Stimulated activated effector memory CD8-positive, alpha-beta T cell treated with anti-CD3 and anti-CD28 coated beads, Interleukin-12 subunit alpha, Interleukin-12 subunit beta, amount 100 ng/mL, for 72 hours (primary cell): ENCODE measurements at places on chromosomes 2 and 18.

DNA sequence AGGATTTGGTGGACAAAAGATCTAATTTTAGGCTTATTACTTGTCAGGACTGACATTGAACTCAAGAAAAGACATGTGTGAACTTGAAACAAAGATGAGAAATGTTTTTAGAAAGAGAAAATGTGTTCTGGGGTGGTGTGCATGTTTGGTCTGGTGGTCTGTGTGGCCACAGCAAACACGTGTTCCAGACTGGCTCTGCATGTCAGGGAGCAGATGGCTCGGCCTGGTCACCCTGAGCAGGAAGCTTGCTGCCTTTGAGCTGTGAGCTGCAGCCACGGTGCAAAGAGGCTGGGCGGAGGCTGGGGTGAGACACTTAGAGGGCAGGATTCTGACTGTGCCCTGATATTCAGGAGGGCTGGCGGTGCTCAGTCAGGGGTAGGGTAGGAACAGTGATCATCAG is 186.1 kb downstream of the CTIF start:
- DNase-seq, result no peak

GRCh38 chr2:201466050-201466675 is 14.6 kb downstream of the STRADB start:
- no peak for DNase-seq

DNA sequence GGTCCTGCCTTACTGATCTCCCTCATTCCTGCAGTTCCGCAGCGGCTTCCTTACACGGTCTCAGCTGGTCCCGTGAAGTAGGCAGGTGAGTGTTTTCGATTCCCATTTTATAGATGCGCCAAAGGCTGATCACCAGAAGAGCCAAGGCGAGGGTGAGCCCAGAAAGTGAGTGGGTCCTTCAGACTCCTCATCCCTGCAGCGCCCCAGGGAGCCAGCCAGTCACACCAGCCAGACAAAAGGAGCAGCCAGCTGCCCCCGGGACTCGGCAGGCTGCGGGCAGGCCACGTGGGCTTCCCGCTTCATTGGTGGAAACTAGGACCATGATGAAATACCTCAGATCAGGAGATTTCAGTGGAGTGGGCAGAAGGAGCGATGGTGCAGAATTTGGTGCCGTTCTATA is 85.9 kb downstream of the SMAD7 start:
- DNase-seq, result no peak

DNA sequence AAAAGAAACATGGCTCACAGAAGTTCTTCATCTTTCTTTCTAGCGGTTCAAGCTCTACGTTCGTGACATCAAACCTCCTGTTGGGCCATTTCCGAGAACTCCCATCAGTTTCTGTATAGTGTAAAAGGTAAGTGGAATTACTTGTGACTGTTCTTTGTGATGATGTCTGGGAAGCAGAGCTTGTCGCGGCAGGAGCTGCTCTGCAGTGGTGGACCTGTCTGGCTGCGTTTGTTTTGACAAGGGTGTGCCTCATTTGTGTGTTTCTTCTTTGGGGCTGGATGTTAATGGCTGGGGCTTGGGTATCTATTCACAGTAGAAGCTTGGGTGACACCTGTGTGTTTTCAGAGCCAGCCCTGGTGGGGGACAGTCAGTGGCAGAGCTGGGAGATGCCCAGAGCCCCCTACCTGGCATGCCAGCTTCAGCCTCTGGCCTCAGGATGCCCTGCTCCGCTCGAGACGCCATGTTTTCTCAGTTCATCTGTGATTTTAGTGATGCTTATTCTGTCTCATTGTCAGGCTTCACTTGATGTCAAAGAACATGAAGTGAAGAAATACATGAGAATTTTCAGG is 59.6 kb downstream of the LDLRAD4 start:
- no peak for DNase-seq

- no peak for DNase-seq
These were observed 160.5 kb downstream of the XIRP2 start for GRCh38 chr2:167048829-167049228.

DNA sequence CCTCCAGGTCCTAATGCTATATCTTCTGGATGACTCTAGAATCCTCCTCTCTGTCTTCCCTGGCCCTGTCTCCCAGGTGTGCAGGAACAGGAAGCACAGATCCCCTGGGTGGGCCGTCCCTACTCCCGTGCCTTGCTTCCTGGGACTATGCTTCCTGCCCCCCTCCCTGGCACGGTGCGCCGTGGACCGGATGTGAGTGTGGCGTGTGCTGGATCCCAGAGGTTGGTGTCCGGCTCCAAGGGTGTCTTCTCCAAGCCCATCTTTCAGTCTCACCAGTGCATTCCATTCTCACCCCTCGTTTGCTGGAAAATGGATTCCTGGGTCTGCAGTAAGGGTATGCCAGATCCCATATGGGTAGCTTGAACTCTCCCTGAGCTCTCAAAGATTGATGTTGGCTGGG is 144.4 kb upstream of the TWIST2 start:
- peak; percentile 22 for DNase-seq

DNA sequence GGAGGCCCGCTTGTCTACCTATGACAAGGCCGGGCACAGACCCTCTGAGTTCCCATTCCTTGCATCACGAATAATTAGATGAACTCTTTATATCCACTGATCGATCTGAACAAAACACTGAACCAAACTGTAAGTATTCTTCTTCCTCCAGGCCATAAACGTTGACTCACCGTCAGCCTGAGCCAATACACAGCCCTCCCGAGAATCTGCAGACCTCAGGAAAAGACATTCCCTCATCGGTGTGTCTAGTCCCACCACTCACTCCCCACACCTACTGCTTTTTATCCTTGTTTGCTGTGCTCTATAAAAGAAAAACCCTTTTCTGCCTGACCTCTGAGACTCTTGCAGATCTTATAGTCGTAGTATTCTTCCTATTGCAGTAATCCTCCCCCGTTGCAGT is 41.0 kb downstream of the TMEM87B start:
- DNase-seq, result no peak

GRCh38 chr2:229244975-229245374 is 26.1 kb downstream of the PID1 start:
- no peak for DNase-seq

GRCh38 chr2:220894069-220894468 is 678.0 kb downstream of the EPHA4 start:
- no peak for DNase-seq

DNA sequence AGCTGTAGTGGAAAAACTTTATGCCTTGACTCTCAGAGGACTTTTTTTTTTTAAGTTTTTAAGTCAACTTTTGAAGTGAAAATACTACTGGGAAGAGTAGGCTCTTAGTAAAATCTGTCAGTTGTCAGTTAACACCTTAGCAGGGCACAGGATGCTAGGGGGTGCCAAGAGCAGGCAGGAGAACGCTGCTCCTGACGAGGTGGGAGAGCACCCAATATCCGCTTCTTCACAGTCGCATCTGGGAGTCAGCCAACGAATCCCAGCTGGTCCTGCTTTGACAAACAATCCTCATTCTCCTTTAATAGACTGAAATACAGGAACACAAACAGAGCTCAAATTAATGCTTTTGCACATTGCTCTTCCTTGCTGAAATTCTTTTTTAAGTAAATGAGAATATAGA is 709.5 kb upstream of the ACVR2A start:
- no peak for DNase-seq

- no peak for DNase-seq
These were observed 75.4 kb downstream of the VRK2 start for GRCh38 chr2:58122040-58122439.

DNA sequence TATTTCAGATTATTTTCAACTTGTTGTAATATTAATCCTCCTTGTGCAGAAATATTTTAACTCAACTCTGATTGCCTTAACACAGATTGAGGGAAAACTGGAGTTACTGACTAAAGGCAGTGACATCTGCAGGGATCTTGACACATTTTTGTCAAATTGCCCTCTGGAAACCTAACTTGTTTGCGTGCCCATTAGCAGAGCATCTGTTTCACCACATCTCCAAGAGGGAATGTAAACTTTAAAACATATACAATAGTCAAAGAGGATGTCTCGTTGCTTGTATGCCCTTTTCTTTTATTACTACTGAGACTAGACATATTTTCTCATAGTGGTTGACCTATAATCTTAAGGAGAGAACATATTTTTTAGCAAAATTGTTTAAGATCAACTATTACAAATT is 14.2 kb downstream of the INPP1 start:
- DNase-seq, result no peak

- DNase-seq, result no peak
These were observed 368.1 kb downstream of the EIPR1 start for GRCh38 chr2:3009483-3009882.

DNA sequence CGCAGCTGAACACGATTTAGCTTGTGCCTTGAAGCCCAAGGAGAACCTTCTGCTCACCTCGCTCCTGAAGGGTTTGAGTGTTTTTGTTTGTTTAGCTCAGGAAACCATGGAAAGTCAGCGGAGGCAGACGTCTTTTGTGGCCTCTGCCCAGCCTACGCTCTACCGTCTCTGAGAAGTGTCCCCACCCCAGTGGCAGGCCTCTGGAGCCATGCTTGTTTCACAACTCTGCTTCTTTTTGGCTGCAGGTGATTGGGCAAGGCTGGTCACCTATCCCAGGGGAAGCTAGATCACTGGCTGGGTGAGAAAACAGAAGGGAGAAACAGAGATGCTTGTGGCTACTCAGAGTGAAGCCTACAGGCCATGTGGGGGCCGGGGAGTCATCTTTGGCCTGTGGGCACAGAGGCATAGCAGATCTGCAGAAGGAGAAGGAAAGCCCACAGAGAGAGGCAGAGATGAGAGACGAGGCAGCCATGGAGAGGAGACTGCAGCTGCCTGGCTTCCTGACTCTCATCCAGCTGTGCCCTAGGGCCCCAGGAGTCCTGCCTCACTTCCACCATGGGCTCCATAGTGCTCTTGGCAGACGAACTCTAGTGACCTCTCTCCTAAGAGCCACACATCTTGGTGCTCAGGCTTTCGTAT is 50.1 kb downstream of the CIB4 start:
- no peak for DNase-seq
